Stimulated activated CD4-positive, alpha-beta T cell treated with anti-CD3 and anti-CD28 coated beads, TNF-alpha, amount 100 ng/mL, for 24 hours (primary cell): ENCODE measurements at places on chromosomes 1 and 21.

- no peak for DNase-seq
Observed at GRCh38 chr1:161088587-161089110, 709 bp downstream of the NECTIN4 start.

DNA sequence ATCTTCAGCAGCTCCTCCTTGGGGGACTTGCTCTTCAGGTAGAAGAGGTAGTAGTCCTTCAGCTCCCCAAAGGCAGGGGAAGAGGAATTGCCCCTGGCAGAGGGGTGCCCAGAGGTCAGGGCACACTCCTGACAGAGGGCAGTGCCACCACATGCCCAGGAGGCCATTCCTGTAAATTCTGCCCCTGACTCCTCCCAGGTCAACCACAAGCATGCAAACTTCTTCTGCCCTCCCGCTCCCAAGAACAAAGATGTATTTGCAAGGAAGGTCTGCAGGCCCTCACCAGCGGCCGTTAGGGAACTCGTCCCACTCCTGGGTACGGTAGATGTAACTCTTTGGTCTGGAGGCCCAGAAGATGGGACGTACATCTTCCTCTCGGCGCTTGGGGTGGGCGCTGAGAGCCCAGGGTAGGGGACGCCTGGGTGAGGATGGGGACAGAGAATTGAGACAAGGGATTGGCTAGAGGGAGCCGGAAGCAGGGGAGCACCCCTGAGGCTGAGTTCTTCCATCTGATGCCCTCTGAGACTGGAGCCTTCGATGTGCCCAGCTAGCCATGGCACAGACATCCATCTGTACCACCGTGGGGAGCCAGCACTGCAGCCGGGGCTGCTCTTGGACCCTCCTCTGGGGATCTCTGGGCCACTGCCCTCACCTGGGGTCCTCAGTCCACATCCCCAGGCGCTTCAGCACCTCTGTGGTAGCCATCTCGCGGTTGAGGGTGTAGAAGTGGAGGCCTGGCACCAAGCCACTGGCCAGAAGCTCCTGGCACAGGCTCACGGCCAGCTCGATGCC is 11.1 kb downstream of the MTHFR start:
- no peak for DNase-seq

- DNase-seq: no peak
Observed at GRCh38 chr1:163168053-163168452, 34.7 kb downstream of the RGS5 start.

DNA sequence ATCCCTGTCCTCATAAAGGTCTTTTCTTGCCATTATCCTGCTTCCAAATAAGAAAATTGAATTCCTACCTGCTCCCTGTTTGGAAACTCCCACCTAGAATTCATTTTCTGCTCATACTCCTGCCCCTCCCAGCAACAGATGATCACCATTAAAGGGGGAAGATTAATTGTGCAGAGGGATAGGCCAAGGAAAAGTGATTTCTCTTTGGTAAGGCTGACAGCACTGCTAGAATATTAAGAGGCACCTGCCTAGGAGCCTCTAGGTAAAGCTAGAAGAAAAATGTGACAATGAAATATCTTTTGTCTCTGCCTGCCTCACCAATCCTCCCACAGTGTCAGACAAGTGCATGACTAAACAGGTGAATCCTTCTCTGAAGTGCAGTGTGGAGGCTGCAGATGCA is 77.0 kb upstream of the SPATA6 start:
- no peak for DNase-seq

- DNase-seq: no peak
Observed at GRCh38 chr1:42742617-42743316, 2.7 kb upstream of the CLDN19 start.

- peak; percentile 19 for DNase-seq
Observed at GRCh38 chr1:117001254-117001927, at the start of gene CD101. Gene CD101, plus strand, starts transcription at chr1:117001760. Its CDS starts 58 bp downstream, at chr1:117001818.

DNA sequence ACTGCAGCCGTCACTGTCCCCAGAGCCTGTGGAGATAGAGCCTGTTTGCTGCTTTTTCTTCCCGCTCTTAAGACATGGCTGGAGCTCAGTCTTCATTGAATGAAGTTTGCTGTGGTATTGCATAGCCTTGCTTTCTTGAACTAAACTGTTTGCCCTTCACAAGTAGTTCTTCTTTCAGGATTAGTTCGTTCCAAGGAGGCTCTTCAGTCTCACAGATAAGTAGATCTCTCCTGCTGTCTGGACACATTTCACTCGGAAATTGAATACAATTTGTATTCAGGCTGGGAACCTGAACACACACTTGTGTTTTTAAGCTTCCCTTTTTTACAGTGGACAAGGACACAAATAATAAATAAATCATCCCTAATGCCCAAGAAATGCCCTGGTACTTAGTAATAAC is 34.7 kb downstream of the IFNAR1 start:
- no peak for DNase-seq

GRCh38 chr21:38234395-38235142 is 22.2 kb upstream of the KCNJ15 start:
- no peak for DNase-seq

GRCh38 chr1:66137235-66137634 is 344.5 kb downstream of the PDE4B start:
- no peak for DNase-seq
